ENCODE measurements at places on chromosomes 4 and X. TPM values are rescaled to one million over a fixed set of nuclear protein-coding genes. Genes with fewer than 3 reads are reported as not detected.
A peak's percentile ranks its signal among the peaks of the same experiment; 100 is the strongest.

DNA sequence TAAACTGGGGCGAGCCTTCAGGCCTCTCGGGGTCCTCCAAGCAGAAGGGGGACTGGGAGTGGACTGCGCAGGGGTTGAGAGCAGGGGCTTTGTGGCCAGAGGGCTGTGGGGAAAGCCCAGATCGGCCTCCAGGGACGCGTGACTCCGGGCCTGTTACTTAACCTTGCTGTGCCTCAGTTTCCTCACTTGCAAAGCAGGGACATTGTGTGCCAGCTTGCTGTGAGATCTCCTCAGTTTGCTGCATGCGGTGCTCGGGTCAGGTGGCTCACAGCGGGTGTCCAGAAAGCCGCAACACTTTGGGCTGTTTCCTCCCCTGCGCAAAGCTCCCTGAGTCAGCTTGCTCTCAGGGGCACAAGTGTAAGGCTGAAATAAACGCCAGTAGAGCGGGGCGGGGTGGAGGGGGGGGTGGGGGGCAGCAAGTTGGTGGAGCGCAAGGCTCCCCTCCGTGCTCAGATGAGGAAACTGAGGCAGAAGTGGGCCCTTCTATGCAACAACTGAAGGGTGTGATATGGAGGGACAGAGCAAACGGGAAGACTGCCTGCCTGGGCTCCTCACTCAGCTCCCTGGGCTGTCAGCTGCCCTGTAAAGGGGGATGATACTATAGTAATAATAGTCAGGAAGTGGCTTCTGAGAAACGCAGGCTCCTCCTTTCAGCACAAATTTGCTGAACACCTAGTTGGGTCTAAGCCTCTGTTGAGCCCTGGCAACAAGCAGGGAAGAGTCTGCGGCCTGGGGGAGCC, 101.0 kb downstream of the HMX1 start:
- DNase-seq, result peak; percentile 11

DNA sequence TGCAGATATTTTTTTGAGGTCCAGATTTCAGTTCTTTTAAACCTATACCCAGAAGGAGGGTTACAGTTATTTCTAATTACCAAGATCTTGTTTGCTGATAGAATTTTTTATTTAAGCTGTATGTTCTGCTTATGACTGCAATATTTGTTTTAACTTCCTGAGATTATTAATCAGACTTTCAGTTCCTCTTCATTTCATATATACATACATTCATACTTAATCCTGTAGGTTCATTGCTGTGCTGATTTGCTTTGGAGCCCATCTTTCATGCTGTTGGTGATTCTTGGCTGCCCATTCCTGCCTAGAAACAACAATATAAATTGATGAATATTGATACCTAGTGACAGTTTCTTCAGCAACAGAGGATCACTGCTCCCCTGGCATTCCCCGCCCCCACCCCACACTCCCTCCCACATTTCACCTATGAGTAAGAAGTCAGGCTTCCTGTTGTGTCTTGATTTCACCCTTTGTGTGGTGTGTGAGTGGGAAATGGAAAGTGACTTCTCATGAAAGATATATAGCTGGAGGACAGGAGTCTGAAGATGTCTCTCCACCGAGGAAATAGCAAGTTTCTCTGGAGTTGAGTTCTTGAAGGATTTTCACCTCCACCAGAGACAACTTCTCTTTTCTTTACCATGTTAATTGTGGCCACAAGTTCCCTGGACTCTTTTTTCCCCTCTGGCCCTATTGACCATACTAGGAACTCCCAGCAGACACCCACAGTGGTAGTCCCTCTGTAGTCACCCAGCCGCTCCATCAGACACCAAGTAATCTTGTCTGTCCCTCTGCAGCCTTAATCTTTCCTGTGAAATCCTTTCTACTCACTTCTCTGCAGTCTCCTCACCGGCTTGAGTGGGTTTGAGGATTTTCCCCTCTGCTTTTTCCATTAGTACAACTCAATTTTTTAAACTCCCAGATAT, 118.4 kb downstream of the ASB9 start:
- DNase-seq, result no peak

GRCh38 chrX:118823263-118824172, at the start of gene ZCCHC12:
ZCCHC12 (plus strand) TSS chrX:118823824; CDS start chrX:118825245, 1,421 bp downstream.
- DNase-seq, result no peak

- DNase-seq, result no peak
Measured at GRCh38 chr4:4574052-4574451, 32.2 kb upstream of the STX18 start.

GRCh38 chr4:15870921-15871664, 67.4 kb downstream of the FGFBP1 start:
- DNase-seq, result no peak

DNA sequence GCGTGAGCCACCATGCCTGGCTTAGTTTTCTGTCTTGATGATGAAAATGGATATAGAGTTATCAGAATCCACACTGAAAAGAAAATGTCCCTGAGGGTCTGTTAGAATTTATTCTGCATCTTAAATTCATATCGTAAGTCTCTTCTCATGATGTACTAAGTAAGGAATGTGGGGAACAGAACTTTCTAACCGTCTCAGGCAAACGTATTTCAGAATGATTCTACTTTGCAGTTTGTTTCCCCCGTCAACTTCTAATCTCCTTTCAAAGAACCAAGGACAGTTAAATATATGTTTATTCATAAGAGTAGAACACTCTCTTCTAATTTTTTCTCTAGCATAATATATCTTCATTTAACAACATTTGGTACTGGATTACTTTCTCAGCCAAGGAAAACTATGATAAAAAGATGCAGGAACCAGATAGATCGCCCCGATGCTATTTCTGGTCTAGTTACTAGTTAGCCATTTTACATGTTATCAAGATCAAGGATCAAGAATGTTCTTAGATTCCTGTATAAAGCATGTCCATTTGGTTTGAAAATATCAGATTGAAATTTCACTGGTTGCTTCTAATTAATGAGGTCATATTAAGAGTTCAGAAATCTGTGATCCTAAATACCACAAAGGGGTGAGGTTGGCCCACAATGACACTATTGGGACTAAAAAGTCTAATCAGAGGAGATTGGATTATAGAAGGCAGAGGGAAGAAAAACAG, 49.5 kb downstream of the METTL14 start:
- no peak for DNase-seq

DNA sequence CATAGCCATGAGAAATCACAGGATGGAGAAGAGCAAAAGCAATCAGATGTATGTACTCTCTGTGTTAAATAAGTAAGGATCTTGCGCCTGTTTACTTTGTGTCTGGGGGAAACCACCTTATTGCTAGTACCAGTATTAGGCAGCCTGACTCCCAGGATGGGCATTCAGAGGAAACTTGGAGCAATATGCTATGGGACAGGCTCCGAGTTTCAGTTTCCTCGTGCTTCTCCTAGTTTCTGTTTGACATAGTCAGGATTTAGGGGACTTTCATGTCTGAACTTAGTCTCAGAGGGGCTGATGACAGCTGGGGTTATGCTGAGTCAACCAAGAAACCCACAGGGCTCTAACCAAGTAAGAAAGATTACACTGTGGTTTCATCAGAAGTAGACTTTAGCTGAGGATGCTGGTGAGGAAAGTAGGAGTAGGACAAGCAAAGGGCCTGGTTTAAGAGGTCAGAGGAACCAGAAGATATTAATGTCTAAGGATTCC, 13.5 kb downstream of the NSUN7 start:
- DNase-seq, result no peak

- DNase-seq, result no peak
Measured at GRCh38 chr4:12555011-12555410, 929.1 kb downstream of the RAB28 start.

DNA sequence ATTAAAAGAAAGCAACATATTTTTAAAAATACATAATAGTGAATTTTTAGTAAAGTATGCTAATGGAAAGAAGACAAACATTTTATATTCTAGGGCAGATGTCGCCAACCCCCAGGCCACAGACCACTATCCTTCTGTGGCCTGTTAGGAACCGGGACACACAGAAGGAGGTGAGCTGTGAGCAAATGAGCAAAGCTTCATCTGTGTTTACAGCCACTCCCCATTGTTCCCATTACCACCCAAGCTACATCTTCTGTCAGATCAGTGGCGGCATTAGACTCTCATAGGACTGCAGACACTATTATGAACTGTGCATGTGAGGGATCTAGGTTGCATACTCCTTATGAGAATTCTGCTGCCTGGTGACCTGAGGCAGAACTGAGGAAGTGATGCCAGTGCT, 37.0 kb upstream of the FAT4 start:
- no peak for DNase-seq

DNA sequence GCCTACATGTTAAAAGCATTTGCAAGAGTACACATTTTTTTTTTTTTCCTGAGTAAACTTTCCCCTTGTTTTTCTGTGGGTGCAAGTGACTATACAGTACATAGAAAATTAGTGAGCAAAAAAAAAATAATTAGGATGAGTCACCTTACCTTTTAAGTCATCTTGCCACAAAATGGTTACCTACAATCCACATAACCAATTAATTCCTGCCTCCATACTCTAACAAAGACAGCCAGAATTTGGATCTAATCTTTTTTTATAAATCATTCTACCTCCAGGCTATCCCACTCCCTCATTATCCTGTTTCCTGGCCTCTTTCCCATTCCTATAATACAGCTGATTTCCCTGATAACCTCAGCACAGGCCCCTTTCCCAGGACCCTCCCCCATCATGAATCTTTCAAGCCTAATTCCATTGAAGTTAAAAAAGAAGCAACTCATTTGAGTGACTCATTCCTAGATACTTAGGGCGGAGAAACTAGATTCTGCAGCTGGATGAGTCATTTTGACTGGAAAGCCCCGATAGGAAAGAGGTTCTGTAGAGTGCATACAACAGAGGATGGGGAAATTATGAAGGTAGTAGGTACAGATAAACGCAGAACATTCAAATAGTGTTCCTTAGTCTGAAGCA, 128.2 kb downstream of the C4orf51 start:
- DNase-seq, result no peak

DNA sequence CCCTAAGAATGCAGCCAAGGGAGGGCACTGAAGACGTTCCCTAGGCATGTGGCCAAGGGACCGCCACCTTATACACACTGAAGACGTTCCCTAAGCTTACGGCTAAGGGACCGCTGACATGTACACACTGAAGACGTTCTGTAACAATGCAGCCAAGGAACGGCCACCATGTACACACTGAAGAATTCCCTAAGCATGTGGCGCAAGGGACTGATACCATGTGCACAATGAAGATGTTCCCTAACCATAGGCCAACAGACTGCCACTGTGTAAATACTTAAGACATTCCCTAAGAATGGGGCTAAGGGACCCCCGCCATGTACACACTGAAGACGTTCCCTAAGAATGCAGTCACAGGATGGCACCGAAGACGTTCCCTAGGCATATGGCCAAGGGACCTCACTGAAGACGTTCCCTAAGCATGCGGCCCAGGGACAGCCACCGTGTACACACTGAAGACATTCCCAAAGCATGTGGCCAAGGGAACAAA, 36.1 kb downstream of the DHRSX start:
- DNase-seq, result no peak

- DNase-seq, result no peak
Measured at GRCh38 chrX:11287505-11287904, 5.7 kb upstream of the AMELX start.

DNA sequence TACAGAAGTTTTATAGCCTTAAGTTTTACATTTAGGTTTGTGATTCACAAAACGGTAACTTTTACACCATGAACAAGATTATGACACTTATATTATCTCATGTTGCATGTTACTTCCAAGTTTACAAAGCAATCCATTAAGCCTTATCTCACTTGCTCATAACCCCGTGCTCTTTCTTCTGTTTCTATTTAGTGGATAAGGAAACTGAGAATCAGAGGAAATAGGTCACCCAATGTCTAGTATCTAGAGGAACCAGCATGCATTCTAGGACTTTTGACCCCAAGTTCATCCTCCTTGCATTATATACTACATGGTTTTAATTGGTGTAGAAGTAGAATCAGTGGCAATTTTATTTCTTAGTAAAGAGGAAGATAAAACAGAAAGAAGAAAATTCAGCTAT, 67.0 kb upstream of the ANXA3 start:
- no peak for DNase-seq

DNA sequence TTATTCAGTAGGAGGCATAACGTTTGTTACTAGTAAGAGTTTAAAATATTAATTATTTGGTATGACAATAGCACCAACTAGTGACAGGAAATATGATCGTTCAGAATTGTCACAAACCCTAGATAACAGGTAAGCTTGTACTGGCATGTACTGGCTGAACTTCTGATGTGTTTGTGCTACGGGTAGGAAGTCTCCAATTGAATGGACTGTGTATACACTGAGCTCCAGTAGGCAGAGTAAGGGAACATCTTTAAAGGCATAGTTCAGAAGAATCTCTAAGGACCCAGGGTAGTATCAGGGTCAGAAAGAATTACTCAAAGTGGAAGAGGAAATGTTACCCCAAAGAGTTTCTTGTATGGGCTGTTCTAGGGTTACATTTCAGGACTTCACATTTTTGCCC, 230.4 kb downstream of the EDA2R start:
- no peak for DNase-seq

GRCh38 chr4:159487284-159487747, 384.4 kb downstream of the RAPGEF2 start:
- DNase-seq, result no peak

- DNase-seq, result no peak
Measured at GRCh38 chr4:118224243-118224829, 128.5 kb downstream of the PRSS12 start.

- no peak for DNase-seq
Measured at GRCh38 chr4:74206088-74206825, 48.3 kb downstream of the MTHFD2L start.

- DNase-seq, result no peak
Measured at GRCh38 chr4:79281566-79282359, 44.1 kb downstream of the NAA11 start.

- DNase-seq, result no peak
Measured at GRCh38 chrX:132393992-132394391, 94.8 kb downstream of the MBNL3 start.

The CXCL5 gene
- total RNA-seq, result 0.08 TPM

The SLIT2 gene
- total RNA-seq, result 12.1 TPM

The AFF1 gene
- total RNA-seq, result 73.3 TPM

The TRIML2 gene
- not detected for total RNA-seq

The F11 gene
- not detected for total RNA-seq

The TMEM31 gene
- total RNA-seq, result not detected
